ENCODE measurements at places on chromosomes 11 and 22.
A peak's percentile ranks its signal among the peaks of the same experiment; 100 is the strongest.

- DNase-seq = no peak
Measured at GRCh38 chr11:118092907-118093571, 6.3 kb upstream of the SMIM35 start.

- no peak for DNase-seq
Measured at GRCh38 chr22:20751185-20751851, 22.6 kb upstream of the SERPIND1 start.

- no peak for DNase-seq
Measured at GRCh38 chr22:36010090-36010489, 18.5 kb downstream of the RBFOX2 start.

- DNase-seq = peak; percentile 31
Measured at GRCh38 chr22:36227396-36227795, 11.9 kb downstream of the APOL2 start.

- DNase-seq = no peak
Measured at GRCh38 chr11:124876818-124877630, 11.8 kb downstream of the ROBO3 start.

GRCh38 chr11:66243782-66244535 lies 24.5 kb upstream of the RAB1B start:
- no peak for DNase-seq

GRCh38 chr22:50445071-50445879 lies 29.6 kb downstream of the SBF1 start:
- DNase-seq = no peak

DNA sequence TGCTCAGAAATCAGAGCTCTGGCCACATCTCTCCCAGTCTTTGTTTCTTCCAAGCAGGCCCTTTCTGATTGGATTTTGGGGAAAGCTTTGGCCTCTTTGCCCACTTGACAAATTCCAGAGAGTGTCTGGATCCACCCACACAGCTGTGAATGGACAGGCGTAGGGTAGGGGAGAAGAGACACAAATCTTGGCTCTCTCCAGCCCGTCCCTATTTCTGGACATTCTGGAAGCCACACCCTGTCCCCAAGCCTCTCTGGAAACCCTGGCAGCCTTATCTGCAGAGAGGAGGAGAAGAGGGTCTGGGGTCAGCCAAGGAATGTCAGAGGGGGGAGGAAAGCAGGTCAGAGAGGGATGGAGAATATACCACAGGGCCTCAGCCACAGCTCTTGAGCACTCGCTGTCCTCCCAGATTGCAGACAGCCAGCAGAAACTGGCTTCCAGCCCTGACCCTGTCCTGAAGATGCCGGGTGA lies 59.5 kb upstream of the WNT11 start:
- DNase-seq = no peak

DNA sequence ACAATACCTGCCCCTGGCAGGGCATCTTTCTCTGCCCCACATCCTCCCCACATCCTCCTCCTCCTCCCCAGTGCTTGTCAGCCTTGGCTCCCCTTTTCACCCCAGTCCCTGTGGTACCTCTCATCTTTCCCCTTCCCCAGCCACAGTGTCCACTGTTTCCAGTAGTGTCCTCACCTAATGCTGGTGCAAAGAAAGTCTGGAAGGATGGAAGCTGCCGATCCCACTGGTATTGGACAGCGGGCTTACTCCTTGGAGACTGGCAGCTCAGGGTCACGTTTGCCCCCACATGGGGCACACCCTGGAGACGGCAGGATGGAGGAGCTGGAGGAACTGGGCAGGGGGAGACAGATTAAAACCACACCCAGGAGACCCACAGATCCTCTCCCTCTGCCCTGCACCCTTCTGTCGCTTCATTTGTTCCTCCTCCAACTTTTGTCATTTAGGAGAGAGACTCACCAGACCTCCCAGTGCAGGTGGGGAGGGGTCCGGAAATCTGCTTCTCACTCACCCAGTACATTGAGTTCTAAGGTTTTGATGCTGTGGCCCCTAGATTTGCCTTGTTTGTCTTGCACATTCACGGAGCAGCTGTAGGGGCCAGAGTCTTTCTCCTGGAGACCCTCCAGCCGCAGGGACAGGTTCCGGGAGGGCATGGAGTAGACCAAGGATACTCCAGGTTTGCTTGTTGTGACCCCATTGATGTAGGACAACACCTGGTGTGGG lies 4.1 kb upstream of the VSIG2 start:
- no peak for DNase-seq

Data from NB4 (cell line).